ENCODE measurements at places on chromosomes 5 and 9.

GRCh38 chr9:124306098-124306735, 48.5 kb downstream of the NEK6 start:
- DNase-seq, result no peak

GRCh38 chr5:67035098-67035740, 161.4 kb downstream of the CD180 start:
- DNase-seq, result no peak

DNA sequence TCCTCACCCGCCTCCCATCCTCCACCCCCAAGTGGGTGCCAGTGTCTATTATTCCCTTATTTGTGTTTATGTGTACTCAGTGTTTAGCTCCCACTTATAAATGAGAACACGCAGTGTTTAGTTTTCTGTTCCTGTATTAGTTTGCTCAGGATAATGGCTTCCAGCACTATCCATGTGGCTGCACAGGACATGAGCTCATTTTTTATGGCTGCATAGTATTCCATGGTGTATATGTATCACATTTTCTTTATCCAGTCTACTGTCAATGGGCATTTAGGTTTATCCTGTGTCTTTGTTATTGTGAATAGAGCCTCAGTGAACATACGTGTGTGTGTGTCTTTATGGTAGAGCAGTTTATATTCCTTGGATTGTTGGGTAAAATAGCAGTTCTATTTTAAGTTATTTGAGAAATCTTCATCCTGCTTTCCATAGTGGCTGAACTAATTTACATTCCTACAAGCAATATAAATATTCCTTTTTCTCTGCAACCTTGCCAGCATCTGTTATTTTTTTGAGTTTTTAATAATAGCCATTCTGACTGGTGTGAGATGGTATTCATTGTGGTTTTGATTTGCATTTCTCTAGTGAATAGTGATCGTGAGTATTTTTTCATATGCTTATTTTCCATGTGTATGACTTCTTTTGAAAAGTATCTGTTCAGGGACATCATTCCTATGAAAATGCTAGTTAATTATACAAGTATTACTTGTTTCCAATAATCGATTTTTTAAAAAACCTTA, 164.0 kb upstream of the CCDC152 start:
- no peak for DNase-seq

GRCh38 chr5:62395210-62395950, 8.3 kb downstream of the DIMT1 start:
- DNase-seq, result no peak

DNA sequence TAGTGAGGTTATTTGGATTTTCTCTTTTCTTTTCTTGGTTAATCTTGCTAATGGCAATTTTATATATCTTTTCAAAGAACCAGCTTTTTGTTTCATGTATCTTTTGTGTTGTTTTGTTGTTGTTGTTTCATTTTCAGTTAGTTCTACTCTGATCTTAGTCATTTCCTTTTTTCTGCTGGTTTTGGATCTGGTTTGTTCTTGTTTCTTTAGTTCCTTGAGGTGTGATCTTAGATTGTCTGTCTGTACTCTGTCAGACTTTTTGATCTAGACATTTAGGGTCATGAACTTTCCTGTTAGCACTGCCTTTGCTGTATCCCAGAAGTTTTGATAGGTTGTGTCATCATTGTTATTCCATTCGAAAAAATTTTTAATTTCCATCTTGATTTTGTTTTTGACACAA, 399.7 kb downstream of the TLE1 start:
- DNase-seq, result no peak

DNA sequence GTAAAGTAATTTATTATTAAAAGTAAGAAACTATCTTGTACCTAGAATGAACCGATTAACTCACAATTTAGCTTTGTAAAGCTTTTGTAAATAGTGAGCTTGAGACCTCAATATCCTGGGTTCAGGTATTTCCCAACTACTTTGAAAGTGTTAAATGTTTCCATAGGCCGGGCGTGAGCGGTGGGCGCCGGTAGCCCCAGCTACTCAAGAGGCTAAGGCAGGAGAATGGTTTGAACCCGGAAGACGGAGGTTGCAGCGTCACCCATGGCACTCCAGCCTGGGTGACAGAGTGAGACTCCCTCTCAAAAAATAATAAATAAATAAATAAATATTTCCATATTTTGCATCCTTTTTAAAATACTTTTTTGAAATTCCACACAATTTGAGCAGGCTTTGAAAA, 1.5 kb upstream of the ANKH start:
- DNase-seq, result no peak

- no peak for DNase-seq
These were observed 19.2 kb downstream of the ADCY2 start for GRCh38 chr5:7415123-7415522.

DNA sequence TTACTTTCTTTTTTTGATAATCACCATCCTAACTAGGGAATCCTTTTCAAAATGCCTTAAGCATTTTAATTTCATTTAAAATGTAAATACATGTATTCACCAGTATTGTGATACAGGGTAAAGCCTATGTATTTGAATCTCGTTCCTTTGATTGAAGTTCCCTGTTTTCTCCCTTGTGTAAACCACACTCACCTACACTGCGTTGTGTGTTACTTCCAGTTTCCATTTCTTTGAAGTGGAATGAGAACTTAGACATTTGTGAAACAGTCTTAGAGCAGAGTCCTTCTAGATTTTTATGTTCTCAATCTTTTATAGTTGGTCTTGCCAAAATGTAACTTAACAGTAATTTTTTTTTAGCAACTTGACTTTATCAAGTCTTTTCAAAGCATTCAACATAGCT, 101.4 kb downstream of the ZNF462 start:
- DNase-seq, result no peak

Data from CD4-positive, alpha-beta T cell treated with Interferon alpha-2 for 1 hour (primary cell).